ENCODE measurements at places on chromosomes 5 and 9.

GRCh38 chr9:72551306-72551705 is 29.9 kb downstream of the TMC1 start:
- no peak for DNase-seq

GRCh38 chr5:142079306-142079721 is 29.3 kb upstream of the NDFIP1 start:
- no peak for DNase-seq

DNA sequence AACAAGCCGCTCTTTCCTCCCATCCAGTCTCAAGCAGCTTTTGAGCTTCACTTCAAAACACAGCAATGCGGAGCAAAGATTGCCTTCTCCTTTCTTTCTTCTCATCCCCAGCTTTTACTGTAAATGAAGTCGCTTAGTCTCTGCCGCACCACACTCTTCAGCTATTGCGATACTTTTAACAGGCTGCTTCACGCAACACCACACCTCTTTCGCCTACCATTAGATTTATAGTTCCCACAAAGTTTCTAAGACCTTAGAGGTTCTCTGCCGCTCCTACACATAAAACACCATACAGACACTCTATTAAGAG is 711 bp downstream of the PGGT1B start:
- no peak for DNase-seq

DNA sequence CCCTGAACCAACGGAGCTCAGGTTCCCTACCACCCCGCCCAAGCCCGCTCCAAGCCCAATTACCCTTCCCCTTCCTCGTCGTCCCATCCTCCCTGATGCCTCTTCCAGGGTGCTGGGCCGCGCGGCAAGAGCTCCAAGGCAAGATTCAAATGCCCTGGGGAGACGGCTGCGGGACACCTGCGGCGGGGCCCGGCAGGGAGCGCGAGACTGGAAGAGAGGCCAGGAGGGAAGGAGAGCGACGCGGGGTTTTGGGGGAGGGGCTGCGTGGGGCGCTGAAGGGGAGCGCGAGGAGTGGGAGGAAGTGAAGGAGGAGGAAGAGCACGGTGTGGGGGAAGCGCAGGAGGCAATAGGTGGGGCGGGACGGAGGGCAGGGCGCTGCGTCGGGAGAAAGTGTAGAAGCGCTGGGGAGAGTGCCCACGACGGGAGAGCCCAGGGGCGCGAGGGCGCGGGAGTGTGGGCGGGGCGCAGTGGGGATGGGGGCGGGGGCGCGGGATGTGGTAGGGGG is 975 bp upstream of the NXNL2 start:
- no peak for DNase-seq

DNA sequence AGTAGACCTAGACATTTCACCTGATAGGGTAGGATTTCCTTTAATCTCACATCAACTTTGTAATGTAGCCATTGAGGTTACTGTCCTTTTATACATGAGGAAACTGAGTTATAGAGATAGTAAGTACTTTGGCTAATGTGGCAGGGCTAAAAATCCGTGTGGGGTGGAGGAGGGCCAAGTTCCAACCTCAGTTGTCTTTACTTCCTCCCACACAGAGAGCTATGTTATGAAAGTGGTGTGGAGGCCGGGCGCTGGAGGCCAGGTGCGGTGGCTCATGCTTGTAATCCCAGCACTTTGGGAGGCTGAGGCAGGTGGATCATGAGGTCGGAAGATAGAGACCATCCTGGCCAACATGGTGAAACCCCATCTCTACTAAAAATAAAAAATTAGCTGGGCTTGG is 173.3 kb downstream of the PALM2AKAP2 start:
- no peak for DNase-seq

Measured in activated T-helper 1 cell treated with Interleukin-2 at 50 U/mL for 16 hours (primary cell).